ENCODE measurements at places on chromosomes 3 and 15.
A peak's percentile ranks its signal among the peaks of the same experiment; 100 is the strongest.

- DNase-seq: no peak
Measured at GRCh38 chr3:170117134-170117533, 64.4 kb downstream of the PHC3 start.

DNA sequence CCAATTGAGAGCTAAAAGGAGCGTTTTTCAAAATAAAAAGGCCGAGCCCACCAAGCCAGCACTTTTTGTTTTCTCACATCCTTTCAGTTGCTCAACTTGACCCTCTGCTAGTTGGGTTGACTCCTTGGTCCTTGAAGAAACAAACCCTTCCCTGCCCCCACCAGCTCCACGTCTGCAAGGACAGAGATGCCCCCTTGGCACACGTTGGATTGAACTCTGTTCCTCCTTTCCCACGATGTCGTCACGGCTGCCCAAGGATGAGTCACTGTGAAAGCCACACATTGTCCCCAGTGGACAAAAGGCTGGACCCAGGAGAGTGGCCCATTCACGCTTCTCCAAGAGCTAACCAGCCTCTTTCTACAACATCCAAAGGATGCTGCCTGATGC lies 43.0 kb upstream of the SPATA12 start:
- peak; percentile 48 for DNase-seq

- DNase-seq: no peak
Measured at GRCh38 chr15:64990168-64990470, 405 bp upstream of the SPG21 start.

DNA sequence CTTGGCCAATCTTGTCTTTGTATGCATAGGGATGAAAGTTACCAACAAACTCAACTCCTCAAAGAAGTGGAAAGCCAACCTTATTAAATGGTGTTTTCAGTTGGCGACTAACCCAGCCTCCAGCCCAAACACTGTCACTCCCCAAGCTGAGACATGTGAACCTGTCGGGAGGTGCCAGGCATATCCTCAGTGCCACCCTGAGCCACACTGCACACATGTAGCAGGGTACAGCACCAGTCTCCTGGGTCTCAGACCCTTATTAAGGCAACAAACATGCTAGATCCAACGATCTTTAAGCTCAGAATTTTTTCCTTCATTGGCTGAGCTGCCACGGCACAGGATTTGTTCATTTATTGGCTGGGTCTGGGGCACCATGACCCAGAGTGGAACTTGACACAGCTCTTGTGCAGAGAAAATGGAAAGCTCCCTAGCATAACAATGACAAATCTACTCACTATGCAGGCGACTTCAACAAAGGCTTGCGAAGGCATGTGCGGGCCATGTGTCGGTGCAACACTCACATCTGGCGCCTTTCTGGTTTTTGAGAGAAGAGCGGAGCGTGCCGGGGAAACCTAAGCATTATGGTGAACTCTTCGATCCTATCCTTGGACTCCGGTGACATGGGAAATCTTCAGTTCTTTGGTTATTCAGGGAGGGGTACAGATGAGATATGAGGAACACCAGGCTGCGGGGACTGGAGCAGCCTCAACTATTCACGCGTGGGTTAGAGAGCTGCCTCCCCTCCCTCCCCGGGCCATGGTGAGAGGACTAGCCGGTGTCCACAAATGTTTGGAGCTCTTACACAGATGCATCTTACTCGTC lies 190.1 kb downstream of the FAM43A start:
- DNase-seq: no peak

GRCh38 chr3:196274585-196274984 lies 12.9 kb downstream of the PCYT1A start:
- no peak for DNase-seq

DNA sequence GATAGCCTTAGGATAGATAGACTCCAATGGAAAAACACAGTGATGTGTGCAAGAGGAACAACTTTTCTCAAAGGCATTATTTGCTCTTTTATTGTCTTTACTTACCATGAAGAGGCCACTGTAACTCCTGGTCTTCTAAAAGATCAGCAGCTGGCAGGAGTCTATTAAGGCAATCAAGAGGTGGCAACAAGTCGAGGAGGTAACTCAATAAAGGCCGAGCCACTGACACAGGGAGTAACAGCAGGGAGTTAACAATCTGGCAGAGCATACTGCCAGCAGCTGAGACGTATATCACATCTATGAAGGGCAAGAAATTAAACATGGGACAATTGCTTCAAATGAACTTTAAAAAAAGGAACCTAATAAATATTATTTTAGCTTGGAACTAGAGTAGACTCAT lies 106.2 kb downstream of the HERC1 start:
- DNase-seq: no peak

DNA sequence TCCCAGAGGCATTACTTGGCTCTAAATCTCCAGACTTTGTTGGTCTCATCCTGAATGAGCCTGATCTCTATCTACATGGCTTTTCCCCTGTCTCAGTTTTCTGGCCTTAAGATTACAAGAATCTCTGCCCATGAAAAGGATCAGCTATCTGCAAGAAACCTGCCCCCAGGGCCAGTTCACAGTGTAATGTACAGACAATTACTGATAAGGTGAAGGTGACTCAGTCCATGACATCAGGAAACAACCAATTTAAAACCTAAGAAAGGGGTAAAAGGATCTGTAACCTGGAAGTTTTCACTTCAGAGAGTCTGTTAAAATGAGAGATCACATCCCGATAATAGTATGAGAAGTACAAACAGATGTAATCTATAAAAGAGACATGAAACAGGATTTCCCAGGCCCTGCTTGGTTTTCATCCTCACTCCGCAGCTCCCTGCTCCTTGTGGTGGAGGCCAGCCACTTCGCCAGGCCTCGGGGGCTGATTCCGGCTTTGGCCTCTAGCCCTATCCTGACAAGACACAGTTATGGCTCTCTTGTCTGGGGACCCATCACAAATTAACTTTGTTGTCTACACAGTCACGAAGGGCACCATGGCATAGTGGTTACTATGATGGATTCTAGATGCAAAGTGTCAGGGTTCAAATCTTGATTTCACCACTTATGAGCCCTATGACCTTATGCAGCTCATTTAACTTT lies 136.9 kb downstream of the THSD4 start:
- DNase-seq: peak; percentile 32

- DNase-seq: no peak
Measured at GRCh38 chr3:34886443-34886842, 752.9 kb upstream of the ARPP21 start.

- no peak for DNase-seq
Measured at GRCh38 chr3:34533451-34533850, 735.0 kb downstream of the PDCD6IP start.

GRCh38 chr3:120741837-120742197 lies 499 bp downstream of the RABL3 start:
- no peak for DNase-seq

- no peak for DNase-seq
Measured at GRCh38 chr3:131847966-131848510, 186.8 kb downstream of the CPNE4 start.

DNA sequence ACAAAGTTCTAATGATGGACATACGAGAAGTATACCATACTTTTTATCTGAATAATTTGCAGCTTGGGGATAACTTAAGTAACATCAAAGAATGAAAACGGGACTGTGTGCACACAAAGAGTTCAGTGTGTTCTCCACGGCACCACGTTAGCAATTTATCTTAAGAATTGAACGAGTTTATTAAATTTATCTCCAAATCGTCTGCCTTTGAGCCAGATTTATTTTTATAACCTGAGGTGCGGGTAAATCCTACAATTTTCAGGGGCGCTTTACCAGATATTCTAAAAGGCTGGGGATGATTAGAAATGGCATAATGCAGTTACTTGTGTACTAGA lies 3.5 kb downstream of the CHD2 start:
- no peak for DNase-seq

GRCh38 chr3:184899953-184900595 lies 88.1 kb downstream of the VPS8 start:
- DNase-seq: no peak

- DNase-seq: no peak
Measured at GRCh38 chr3:183439515-183439914, 11.1 kb upstream of the MCF2L2 start.

DNA sequence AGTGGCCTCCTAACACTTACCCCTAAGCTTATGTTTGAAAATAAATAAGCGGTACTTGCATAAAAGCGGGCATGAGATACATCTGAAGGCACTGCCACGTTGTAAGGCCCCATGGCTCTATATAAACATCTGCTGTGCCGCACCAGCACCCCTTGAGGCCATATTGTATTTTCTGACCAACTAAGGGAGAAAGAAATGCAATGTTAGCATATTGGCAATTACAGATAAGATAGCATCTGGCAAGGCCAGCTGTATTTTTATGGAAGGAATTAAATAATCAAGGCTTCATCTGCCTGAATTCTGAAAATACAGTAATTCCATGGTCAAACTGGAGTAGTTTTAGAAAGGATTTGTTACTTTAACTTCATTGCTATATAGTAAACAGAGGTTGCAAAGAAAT lies 28.7 kb downstream of the TMEM39A start:
- DNase-seq: no peak

GRCh38 chr15:22240986-22241385 lies 160.7 kb downstream of the OR4M2 start:
- DNase-seq: no peak

GRCh38 chr15:69610858-69611257 lies 158.2 kb downstream of the RPLP1 start:
- DNase-seq: no peak

DNA sequence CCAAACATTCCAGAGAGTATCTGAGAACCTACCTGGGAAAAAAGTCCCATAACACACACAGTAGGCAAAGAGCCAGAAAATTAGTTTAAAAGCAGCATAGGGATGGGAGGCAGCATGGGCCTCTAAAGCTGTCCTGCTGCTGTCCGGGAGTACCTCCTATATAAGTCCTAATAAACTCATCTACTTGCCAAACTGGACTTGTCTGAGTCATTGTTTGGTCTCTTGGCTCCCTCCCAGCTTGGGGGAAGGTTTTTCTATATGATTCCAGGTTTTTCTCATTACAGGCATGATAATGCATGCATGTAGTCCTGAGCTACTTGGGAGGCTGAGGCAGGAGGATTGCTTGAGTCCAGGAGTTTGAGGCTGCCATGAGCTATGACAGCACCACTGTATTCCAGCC lies 17.5 kb upstream of the HACD2 start:
- no peak for DNase-seq

DNA sequence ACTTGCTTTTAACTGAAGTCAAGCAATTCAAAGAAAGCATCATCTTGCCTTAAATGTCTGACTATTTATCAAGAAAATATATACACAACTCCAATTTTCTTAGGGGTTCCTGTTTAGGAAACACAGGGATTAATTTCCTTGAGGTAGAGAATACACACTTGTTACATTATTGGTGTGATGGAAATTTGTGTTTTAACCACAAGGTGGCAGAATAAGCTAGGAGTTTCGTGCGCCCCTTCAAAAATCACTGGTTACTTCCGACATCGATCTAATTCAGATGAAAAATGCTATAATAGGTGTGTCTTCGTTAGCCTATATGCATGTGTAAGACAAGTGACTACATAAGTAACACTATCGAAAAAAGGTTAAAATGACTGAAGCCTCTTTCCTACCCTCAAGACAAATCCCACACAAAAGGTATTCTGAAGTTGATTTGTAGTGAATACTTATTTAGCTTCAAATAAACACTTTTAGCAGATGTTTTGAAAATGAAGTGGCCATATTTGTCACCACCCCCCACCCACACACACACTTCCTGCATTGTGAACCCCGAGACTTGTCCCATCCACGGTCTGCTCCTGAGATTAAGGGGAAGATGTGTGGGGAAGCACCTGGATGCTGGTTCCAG lies 246.5 kb downstream of the ROBO1 start:
- peak; percentile 57 for DNase-seq

DNA sequence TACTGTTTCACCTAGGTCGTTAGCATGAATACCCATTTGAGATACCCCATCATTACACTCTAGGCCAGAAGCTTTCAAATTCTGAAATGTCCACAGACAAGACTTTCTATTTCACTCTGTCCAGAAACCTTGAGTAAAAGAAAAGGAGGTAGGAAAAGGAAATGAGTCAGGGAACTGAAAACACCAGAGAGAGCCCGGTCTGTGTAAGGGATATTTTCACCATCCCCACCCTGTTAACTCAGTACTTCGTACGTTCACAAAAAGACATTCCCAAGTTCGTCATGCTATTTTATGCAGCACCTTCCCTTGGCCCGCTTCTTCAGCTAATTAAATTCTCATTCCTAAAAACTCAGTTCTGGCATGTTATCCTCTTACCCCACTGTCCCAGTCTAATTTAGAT lies 89.4 kb upstream of the SOX2 start:
- no peak for DNase-seq

DNA sequence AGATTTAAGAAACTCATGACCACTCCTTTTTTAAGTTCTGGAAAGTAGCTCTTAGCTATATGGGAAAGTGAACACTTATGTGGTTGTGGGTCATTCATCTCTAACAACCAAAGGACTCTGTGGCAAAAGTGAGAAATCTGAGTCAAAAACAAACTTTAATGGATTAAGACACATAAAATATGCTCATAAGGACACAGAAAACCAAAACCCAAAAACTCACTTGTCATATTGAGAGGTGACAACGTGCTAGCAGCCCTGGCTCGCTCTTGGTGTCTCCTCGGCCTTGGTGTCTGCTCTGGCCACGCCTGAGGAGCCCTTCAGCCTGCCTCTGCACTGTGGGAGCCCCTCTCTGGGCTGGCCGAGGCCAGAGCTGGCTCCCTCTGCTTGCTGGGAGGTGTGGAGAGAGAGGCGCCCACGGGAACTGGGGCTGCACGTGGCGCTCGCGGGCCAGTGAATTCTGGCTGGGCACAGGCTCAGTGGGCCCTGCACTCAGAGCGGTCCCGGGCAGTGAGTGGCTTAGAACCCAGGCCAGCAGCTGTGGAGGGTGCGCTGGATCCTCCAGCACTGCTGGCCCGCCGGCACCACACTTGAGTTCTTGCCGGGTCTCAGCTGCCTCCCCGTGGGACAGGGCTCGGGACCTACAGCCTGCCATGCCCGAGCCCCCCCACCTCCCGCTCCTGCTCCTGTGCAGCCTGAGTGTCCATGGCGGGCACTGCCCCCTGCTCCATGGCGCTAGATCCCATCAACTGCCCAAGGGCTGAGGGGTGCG lies 30.3 kb upstream of the SKIL start:
- no peak for DNase-seq

GRCh38 chr3:178777718-178778411 lies 241.6 kb downstream of the KCNMB2 start:
- DNase-seq: peak; percentile 16

DNA sequence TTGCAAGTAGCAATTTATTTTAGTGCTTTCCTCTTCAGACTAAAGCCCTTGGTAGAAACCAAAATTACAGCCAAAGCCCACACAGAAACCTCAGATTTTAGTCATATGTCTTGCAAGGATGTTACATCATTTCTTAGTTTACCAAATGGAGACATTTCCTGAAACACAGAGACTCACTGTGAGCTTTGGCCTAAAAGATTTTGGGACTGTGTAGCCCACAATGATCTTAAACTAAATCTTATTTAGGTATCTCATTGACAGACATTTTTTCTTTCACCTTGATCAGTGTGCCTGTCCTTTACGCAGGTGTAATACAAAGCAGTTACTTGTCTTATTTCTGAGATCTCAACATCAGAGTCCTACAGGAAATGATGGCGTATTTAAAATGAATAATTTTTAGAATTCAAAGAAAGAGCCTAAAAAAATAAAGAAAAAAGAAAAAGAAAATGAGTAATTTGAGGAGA lies 27.8 kb upstream of the AP4E1 start:
- DNase-seq: no peak

GRCh38 chr3:90091549-90091948 lies 984.1 kb downstream of the EPHA3 start:
- DNase-seq: peak; percentile 28

GRCh38 chr15:30670056-30670455 lies 44.1 kb downstream of the ARHGAP11B start:
- DNase-seq: no peak

- DNase-seq: no peak
Measured at GRCh38 chr3:141524988-141525387, 38.2 kb downstream of the RASA2 start.

- no peak for DNase-seq
Measured at GRCh38 chr3:792630-793029, 300.2 kb upstream of the CNTN6 start.

All from COLO829 (cell line).